NCI-H226 (cell line): ENCODE measurements at places on chromosomes 6 and 20.
A peak's percentile ranks its signal among the peaks of the same experiment; 100 is the strongest.

GRCh38 chr6:11869672-11870340 lies 91.2 kb upstream of the ADTRP start:
- peak; percentile 17 for DNase-seq

DNA sequence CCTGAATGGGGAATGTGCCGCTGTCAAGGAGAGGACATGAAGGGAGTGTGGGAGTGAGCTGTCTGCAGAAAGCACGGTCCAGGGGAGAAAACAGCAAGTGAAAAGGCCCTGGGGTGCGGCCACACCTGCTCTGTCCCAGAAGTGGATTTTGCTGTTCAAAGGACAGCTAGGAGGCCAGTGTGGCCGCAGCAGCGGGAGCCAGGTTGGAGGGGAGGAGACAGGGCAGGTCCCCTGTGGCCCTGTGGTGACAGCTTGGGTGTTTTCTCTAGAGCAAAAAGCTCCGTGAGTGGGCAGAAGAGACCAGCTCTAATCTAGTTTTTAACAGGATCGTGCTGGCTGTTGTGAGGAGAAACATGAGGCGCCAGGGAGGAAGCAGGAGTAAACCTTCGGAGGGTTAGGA lies 4.5 kb upstream of the SLC52A3 start:
- DNase-seq, result no peak

GRCh38 chr6:144683216-144684070 lies 398.3 kb downstream of the UTRN start:
- no peak for DNase-seq

DNA sequence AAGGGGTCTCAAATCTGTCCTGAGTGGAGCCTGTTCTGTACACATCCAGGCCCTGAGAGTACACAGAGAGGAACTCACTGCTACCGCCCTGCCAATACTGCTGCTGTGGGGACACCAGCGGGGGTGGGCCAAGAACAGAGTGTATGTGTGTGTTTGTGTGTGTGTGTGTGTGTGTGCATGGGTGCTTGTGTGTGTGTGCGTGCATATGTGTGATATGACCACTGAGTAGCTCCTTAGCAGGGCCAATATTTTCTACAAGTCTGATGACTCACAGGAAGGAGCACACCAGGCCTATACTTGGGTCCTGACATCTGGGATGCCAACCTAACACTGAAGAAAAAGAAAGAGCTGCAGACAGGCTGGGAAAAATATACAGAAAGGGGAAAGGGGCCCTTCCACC lies 1.4 kb downstream of the RAET1E start:
- peak; percentile 60 for DNase-seq

DNA sequence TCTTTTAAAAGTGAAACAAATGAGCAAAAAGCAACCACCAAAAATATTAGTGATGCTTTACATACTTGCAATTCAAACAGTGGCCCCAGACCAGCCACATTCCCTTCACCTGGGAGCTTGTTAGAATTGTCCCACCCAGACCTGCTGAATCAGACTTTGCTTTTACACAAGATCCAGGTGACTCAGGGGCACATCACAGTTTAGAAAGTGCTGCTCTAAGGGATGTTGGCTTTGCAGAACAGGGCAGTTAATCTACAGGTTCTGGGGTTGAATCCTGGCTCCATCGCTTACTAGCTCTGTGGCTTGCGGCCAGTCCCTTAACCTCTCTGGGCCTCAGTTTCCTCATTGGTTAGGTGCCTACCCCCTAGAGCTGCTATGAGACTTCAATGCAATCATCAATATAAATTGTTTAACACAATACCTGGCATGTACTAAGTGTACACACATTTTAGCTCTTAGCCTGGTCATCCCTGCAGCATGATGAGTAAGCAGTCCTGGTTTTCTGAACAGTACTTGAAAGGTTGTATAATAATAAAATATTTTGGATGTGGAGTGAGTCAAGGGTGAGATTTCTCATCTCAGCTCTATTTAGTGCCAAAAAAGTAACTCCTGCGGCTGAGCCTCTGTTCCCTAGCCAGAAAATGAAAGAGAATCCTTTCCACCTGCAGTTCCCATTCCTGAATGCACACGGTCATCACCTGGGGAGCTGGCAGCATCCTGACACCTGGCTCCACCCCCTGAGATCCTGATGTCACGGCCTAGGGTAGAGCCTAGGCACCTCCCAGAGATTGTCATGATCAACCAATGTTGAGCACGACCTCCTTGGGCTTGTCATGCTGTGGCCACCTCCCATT lies 162.7 kb downstream of the ANKRD60 start:
- no peak for DNase-seq

DNA sequence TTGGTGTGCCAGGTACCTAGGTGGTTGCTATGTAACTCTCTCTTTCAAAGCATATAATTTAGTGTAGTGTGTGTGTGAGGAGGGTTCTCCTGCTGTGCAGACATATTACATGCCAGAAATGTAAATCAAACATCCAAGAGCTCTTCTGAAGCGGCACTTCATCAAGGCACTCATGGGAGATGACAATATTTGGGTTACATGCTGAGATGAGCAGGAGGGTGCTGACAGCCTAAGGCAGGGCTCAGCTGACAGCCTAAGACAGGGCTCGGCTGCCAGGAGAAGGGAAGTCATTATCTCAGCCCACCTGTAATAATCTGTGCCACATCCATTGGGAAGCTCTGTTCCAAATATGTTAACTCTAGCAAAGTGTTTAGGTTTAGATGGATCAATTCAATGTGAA lies 39.1 kb downstream of the ADGRF5 start:
- DNase-seq, result no peak

- DNase-seq, result peak; percentile 29
These were observed 244.9 kb downstream of the THBS2 start for GRCh38 chr6:169008641-169009257.

DNA sequence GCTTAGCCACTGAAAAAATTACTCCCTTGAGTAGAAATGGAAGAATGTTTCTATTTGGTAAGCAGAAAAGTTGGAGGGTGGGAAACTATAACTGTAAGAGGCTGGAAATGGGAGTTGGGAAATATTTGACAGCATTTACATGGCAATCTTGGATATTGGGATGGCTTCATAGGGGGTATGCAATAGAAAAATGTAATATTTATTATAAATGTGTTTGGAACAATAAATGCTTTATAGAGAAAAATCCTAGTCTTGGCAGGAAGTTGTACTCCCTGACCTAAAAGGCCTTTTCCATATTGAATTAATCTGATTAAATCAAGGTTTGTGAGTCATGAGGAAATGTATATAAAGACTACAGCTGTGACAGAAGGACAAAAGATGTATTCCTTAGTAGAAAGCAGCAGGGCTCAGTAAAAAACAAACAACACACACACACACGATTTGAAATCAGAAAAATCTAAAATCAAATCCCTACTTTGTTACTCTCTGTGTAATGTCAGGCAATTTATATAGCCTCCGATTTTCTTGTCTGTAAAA lies 272.3 kb downstream of the CD109 start:
- no peak for DNase-seq

DNA sequence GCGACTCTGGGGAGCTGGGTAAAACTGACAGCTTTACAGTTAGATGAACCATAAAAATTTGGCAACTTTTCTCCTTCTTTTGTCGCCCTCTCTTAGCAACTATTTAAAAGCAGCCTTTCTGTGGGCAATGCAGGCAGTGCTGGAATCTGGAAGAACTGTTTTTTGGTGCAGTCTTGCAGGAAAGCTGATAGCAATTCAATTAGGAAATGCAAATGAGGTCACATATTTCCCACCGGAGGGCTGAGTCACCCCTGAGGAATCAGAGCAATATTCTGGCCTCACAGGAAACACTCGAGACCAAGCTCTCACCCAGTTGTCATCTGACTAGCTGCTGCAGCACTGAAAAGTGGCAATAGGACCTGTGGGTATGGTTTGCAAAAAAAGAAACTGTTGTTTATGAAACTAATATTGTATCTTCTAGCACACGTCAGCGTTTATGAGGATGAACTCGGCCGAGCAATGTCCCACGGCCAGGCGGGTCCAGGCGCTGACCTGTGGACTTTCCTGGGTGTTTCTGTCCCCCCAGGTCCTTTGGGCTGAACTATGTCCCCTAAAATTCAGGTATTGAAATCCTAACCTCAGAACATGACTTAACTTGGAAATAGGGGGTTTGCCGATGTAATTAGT lies 312.3 kb downstream of the TAF4 start:
- peak; percentile 68 for DNase-seq

- DNase-seq, result no peak
These were observed 1.4 kb upstream of the CHD6 start for GRCh38 chr20:41619360-41620100.

DNA sequence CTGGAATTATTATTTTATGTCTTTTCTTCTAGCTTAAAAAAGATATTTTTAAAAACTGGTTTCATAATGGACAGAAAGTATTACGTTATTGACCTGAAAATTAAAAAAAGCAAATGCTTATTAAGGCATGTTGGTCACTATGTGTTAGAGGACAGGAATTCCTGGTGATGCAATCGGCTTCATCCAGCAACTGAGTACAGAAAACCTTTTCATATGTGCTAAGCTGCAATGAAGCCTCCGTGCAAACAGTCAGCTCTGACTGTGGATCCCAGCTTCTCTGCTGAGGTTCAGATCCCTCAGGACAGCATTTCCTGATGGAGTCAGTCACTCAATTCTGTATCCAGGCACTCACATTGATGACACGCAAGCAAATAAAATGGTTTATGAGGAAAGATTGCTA lies 22.7 kb upstream of the BMP2 start:
- no peak for DNase-seq

- DNase-seq, result no peak
These were observed 107.7 kb upstream of the JAG1 start for GRCh38 chr20:10781526-10781925.

GRCh38 chr6:142339113-142339512 lies 37.3 kb downstream of the ADGRG6 start:
- no peak for DNase-seq

DNA sequence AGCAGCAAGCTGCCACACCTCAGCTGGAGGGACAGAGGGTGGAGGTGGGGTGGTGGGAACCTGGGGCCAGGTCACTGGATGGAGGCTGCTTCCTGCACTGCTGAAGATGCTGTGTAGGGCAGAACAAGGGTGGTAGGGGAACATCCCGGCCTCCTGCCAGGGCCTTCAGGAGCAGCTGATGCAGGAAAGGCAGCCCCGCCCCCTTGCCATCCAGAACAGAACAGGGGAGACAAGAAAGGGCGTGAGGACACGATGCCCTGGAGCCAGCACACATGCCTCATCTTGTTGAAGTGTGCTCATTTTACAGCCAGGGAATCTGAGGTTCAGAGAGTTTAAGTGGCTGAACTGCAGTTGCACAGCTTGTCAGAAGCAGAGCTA lies 43.1 kb upstream of the PHACTR3 start:
- DNase-seq, result no peak

GRCh38 chr6:72579865-72580264 lies 42.0 kb upstream of the KCNQ5 start:
- DNase-seq, result no peak

- no peak for DNase-seq
These were observed 332.8 kb downstream of the SMOC2 start for GRCh38 chr6:168773788-168774187.

GRCh38 chr6:168105813-168106632 lies 27.0 kb upstream of the FRMD1 start:
- no peak for DNase-seq

DNA sequence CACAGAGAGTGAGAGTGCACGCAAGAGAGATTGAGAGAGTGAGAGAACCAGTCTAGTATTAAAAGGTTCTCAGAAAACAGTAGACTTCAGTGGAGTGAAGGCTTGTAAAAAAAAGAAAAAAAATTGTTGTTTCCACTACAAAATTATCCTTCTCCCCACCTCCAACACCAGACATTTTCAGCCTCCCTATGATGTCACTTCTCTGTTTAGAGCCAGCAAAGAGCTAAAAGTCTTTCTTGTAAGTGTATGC lies 77.8 kb downstream of the BACH2 start:
- DNase-seq, result peak; percentile 6

DNA sequence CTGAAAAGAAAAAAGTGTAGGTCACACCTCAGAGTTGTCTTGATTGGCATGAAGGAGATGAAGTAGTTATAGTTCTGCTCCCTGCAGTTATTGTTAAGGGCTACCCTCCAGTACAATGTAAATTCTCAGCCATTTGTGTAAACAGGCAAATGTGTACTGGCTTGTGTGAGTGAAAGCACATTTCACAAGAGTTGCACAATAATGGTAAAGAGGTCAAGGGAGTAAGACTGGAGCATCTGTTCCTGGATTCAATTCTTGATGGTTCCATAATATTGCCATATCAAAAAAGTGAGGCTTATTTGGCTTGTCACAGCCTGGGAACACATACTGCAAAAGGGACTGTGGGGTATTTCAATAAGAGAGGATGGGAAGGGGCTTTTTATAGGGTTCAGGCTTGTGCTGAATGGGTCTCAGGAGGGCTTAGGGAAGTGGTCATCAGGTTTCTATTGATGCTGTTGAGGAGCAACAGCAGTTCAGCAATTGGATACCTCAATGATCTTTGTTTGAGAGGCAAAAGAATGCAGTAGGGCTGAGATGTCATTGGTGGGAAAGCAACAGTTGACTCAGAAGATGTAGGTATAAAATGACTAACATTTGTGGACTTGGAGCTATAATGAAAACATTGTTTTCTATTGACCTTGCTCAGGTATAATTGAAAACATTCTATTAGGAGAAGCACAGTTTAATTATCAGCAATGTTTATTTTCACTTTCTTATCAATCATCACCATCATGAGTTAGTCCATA lies 402.6 kb downstream of the BCKDHB start:
- no peak for DNase-seq

DNA sequence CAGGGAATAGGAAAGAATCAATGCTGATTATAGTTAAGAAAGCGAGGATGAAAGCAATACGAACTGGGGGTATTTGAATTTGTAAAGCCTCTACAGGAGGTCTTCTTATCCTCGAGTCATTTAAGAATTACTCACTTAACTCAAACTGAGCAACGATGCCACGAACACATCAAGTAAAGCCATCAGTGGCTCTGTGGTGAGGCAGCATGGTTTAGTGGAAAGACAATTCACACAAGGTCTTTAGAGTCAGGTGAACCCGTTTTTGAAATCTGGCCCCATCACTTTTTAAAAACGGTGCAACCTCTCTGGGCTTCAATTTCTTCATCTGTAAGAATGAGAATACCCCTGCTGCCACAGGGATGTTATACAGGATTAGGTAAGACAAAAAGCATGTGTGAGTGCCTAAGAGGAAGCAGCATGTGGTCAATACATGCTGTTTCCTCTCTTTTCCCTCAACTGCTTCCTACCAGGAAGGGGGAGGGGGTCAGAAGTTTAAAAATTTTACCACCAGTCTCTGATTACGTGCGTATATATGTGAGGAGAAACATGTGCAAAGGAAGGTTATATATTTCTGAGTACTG lies 162.0 kb downstream of the BTBD9 start:
- no peak for DNase-seq

GRCh38 chr6:149054559-149055194 lies 262.8 kb upstream of the TAB2 start:
- DNase-seq, result no peak

GRCh38 chr20:18101125-18101810 lies 36.4 kb upstream of the KAT14 start:
- DNase-seq, result no peak

- DNase-seq, result peak; percentile 49
These were observed at the start of gene SGK1 for GRCh38 chr6:134317471-134318131. Gene SGK1, minus strand, starts transcription at chr6:134318112. Its CDS starts 652 bp downstream, at chr6:134317460.

- DNase-seq, result no peak
These were observed 22.5 kb downstream of the HLA-G start for GRCh38 chr6:29850011-29850553.
